ENCODE measurements at places on chromosomes 6 and 20. TPM values are rescaled to one million over a fixed set of nuclear protein-coding genes. Genes with fewer than 3 reads are reported as not detected.

ACTL10 gene
- total RNA-seq = 0.55 TPM

TSHZ2 gene
- total RNA-seq = 14.0 TPM

F13A1 gene
- total RNA-seq = 47.9 TPM

GRCh38 chr20:57717797-57718196 lies 8.0 kb upstream of the PMEPA1 start:
- H3K4me3 ChIP-seq = no peak overlapping the region
- H3K27me3 ChIP-seq = no peaks in the 10 kb centered on the region
- H3K4me1 ChIP-seq = no peaks in the 10 kb centered on the region
- DNase-seq = no peak
- H3K36me3 ChIP-seq = no peaks in the 10 kb centered on the region

DNA sequence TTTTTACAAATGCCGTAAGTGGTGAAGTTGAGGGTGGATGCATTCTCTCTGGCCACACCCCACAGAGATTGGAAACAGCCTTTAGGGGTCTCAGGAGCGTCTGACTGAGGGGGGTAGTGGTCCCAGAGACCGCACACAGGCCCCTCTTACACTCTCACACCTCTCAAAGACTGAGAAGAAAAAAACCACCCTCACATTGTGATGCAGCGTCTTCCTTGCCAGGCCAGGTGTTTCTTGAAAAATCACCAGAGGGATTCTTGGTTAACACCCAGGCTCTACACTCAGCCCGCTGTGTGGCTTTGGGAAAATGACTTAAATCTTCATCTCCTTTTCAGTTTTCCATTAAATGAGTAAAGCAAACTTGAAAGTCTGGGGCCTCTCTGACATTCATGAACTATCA lies 115.8 kb upstream of the SPTLC3 start:
- DNase-seq = no peak
- no peak overlapping the region for H3K27ac ChIP-seq
- no peaks in the 10 kb centered on the region for H3K27me3 ChIP-seq
- no peaks in the 10 kb centered on the region for H3K36me3 ChIP-seq
- H3K4me1 ChIP-seq = no peaks in the 10 kb centered on the region
- no peak overlapping the region for H3K4me3 ChIP-seq

GRCh38 chr6:158047127-158047518 lies 65.5 kb downstream of the SYNJ2 start:
- H3K4me3 ChIP-seq = no peak overlapping the region
- no peak for DNase-seq
- no peaks in the 10 kb centered on the region for H3K27me3 ChIP-seq
- peaks cover 31% of the 10 kb centered on the region for H3K4me1 ChIP-seq

DNA sequence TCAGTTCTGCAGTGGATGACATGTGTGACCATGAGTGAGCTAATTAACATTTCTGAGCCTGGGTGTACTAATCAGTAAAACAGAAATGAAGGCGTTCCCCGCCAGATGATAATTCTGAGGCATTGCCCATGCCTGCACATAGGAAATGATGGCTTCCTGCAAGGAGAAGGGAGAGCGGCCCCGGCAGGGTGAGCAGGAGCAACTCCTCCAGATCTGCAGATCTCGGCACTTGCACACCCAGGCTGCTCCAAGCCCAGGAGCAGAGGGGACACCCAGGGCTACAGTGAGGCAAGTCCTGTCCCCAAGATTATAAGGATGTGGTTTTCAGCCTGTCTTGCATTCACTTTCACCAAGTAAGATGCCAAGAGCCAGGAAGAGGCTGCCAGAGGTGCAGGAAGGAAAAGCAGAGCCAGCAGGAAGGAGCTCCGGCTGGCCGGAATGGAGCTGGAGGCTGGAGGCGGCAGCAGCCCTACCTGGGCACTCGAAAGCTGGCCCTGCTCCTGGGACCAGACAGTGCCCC lies 177.5 kb upstream of the CST7 start:
- H3K36me3 ChIP-seq = no peaks in the 10 kb centered on the region
- H3K27me3 ChIP-seq = no peaks in the 10 kb centered on the region
- no peaks in the 10 kb centered on the region for H3K4me1 ChIP-seq

- H3K27me3 ChIP-seq = no peaks in the 10 kb centered on the region
- no peak overlapping the region for H3K27ac ChIP-seq
- H3K4me3 ChIP-seq = no peak overlapping the region
- H3K4me1 ChIP-seq = peaks cover 44% of the 10 kb centered on the region
- peaks cover 3% of the 10 kb centered on the region for H3K36me3 ChIP-seq
Observed at GRCh38 chr20:46682063-46682821, 7.0 kb downstream of the TP53RK start.

DNA sequence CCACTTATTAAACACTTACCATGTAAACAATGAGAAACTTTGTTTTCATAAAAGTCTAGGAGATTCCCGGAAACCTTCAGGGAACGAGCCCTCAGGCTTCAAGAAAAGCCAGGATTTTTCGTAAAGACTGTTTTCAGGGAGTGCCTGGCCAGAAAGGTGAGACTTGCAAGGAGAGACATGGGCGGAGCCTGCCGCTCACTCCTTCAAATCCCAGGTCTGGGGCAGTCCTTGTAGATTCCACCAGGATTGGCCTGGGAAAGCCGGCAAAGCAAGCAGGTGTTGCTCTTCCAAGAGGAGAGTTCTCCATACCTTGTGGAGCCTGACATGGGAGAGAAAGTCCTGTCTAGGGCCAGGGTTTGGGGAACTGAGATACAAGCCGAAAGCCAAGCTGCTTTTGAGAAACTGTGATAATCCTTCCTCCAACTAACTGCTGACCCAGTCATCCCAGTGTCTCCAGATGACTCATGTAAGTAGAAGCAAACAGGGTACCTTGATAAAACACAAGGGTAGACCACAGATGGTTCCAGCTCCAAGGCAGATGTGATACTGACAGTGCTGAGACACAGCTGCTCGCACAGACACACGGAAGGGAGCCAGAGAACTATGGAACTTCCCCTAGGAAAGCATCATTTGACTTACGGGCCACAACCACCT lies 69.4 kb upstream of the NAA20 start:
- no peak overlapping the region for H3K27ac ChIP-seq
- no peak for DNase-seq
- no peaks in the 10 kb centered on the region for H3K27me3 ChIP-seq
- H3K36me3 ChIP-seq = no peaks in the 10 kb centered on the region
- no peak overlapping the region for H3K4me3 ChIP-seq

Data from sigmoid colon (tissue), 7 donors.